T-helper 1 cell (primary cell): ENCODE measurements at places on chromosomes 2 and 18.

- no peak for DNase-seq
Observed at GRCh38 chr2:148218326-148219075, 197.6 kb downstream of the MBD5 start.

DNA sequence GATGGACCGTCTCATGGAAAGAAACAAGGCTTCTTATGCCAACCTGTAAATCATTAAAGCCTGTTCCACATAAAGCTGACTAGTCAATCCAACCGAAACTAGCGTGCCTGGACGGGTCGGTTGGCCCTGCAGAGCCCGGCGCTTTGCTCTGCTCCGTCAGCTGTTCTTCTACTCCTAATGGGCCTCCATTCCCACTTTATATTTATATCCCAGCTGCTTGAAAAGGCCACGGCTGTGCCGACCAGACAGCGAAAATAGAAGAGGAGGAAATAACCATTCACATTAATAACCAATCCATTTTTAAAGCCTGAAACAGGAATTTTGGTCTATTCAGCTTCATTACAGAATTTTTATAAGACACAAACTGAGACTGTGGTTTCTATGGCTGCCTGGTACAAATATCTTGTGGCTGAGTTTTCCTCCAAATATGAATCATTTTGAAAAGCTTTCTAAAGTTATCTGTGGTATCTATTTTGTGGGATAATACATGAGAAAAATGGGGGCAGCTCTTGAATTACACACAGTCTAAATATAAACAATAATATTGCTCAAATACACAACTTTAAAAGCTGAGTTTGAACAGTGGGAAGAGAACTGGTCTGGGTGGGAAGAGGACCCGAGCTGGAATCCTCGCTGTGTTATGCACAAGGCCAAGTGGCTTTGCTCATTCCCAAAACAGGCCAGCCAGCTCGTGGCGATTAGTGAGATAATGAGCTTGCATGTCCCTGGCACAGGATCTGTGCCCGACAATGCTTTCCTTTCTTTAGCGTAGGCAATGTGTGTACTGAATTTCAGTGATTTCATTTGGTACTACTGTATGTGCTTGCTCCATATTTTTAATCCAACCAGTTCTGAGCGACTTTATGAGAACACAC lies 10.5 kb upstream of the FAM124B start:
- no peak for DNase-seq

- DNase-seq: no peak
Observed at GRCh38 chr2:230947908-230948365, 22.9 kb upstream of the GPR55 start.

- DNase-seq: no peak
Observed at GRCh38 chr18:76487782-76488181, 7.3 kb downstream of the ZNF516 start.

DNA sequence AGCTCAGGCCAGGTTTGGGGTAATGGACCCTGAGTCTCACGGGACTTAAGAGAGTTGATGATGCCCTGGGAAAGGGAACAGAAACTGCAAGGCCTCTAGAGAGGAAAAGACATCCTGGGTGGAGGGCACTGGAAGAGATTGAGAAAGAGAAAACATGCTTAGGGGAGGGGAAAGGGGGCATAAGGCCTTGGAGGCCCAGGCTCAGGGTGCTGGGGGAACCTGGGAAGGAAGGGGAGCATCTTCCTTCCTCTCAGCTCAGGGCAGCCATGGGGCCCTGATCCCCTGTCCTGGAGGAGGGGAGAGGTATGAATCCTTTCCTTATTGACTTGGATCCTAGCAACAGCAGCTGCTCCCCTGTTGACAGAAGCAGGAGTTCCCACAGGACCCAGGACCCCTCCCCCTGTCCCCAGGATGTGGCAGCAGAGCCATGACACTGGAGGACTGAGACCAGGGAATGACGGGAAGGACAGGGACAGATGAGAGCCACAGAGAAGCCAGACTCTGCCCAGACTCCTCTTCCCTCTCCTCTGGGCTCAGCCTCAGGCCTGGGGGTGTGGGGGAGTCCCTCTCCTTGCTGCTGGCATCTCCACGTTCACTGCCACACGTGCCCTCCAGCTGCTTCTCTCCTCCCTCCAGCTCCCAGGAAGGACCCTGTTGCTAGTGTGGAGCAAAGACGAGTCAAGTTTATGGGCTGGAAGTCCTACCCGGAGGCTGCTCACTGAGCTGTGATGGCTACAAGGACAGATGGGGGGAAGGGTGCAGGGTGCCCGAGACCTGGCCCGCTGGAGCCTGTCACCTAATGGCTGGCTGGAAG lies 815 bp downstream of the GPBAR1 start:
- DNase-seq: no peak

DNA sequence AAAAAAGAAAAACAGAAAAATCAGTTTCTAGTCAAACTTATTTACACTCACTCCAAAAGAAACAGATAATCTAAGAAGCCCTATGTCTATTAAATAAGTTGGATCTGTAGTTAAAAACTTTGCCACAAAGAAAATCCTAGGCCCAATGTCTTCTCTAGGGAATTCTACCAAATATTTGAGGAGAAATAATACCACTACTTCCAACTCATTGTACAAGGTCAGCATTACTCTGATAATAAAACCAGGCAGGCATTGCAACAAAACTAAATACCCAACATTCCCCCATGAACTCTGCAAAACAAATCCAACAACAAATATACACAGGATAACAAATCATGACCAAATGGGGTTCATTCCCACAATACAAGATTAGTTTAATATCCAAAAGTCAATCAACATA lies 73.8 kb upstream of the ST8SIA5 start:
- no peak for DNase-seq

- DNase-seq: no peak
Observed at GRCh38 chr2:85259879-85260278, 67.9 kb downstream of the TGOLN2 start.

DNA sequence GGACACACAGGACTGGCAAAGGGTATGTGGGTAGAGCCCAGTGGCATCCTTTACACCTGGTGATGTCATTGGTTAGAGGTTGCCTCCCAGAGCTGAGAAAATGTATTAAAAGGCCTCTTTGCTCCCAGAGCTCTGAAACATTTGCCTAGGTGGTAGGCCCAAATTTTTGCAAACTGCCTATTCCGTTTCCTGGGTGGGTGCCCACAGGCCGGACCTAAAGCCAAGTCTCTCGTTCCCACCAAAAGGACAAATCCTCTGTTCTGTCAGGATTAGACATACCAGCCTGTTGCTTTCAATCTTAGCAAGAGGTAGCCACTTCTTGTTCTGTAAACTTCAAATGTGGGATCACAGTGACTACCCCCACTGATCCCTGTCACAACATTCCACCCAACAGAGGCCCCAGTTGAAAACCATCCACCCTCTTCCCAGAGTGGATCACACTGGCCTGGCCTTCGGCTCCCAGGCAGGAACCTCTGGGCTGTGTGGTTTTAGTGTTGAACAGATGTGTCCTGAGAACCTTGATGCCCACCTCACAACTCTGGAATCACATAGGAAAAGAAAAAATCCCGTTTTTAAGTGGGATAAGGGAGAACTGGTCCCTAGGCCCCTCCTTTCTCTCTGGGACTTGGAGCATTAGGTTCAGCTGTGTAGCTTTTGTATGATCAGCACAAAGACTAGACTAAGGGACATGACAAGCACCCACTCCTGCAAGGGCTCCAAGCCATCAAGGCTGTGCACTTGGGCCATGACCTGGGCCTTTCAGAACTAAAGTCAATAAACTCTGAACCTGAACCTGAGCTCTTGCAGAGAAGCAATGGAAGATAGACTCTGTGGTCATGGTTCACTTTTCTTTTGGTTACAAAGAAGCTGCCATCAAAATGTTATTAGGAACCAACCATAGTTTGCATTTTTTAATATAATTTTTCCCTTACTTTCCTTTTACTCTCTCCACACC lies 211.3 kb downstream of the CYP26B1 start:
- DNase-seq: no peak

- no peak for DNase-seq
Observed at GRCh38 chr2:172943539-172943938, 132.1 kb upstream of the MAP3K20 start.

- DNase-seq: no peak
Observed at GRCh38 chr2:173355132-173355865, 627 bp downstream of the CDCA7 start.

DNA sequence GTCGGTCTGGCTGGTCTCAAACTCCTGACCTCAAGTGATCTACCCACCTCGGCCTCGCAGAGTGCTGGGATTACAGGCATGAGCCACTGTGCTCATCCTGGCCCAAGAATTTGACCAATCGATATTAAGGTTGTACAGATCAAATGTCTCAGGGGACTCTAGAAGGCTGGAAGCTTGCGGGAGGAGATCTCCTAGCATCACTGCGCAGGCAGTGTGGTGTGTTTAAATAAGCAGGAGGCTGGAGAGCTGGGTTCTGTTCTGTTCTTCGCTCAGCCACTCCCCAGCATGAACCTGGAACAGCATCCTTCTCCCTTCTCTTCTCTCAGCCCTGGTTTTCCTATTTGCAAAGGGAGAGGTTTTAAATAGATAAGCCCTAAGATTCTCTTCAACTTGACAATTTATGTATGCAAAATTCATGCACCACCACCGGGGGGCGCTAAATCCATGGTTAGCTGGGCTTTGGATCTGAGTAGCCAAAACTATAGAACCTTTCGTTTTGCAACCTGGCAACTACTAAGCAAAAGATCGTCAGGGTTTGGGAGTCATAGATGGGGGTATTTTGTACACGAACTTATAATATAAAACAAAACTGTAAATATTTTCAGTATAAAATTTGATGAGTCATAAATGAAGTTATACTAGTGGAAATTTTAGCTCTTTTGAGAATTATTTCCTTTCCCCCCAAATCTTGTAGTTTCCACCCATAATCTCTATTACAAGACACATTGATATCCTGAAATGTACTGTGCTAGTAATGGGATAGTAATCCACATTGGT lies 60.6 kb downstream of the SLC16A14 start:
- peak; percentile 78 for DNase-seq

DNA sequence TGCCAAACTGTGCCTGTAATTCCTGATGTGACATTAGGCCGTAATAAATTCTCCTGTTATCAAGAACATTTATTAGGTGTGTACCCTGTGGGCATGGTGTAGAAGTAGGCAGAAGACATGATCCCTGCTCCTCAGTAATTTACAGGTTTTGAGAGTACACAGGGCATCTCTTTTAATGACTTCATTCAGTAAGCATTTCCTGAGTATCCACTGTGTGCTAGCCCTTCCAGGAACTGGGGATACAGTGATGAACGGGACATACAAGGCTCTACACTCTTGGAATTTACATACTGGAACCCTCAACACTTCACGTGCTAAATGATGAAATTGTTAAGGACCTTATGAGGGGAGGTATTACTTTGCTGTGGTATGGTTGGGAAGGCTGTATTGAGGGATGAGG lies 30.2 kb downstream of the DIS3L2 start:
- no peak for DNase-seq

GRCh38 chr2:241151934-241152660 lies 1.8 kb downstream of the PPP1R7 start:
- DNase-seq: no peak

DNA sequence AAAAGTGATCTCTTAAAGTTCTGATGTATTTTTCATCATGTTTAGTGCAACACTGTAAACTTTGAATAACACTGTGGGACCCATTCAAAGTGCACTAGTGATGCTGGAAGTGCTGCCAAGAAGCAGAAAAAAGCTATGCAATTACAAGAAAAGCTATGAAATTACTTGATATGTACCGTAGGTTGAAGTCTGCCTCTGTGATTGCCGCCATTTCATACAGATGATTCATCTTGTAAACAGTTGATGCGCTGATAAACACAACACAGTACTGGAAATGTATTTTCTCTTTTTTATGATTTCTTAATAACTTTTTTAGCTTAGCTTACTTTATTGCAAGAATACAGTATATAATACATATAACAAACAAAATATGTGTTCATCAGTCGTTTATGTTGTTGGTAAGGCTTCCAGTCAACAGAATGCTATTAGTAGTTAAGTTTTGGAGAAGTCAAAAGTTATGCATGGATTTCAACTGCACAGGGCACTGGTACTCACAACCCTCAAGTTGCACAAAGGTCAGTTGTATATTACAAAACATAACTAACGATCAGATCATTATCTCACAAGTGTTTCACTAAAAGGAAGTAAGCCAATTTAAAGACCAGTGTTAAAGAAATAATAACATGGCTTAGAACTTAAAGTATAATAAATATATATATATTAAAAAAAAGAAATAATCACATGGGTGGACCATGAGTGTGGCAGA lies 82.0 kb downstream of the SGPP2 start:
- no peak for DNase-seq

DNA sequence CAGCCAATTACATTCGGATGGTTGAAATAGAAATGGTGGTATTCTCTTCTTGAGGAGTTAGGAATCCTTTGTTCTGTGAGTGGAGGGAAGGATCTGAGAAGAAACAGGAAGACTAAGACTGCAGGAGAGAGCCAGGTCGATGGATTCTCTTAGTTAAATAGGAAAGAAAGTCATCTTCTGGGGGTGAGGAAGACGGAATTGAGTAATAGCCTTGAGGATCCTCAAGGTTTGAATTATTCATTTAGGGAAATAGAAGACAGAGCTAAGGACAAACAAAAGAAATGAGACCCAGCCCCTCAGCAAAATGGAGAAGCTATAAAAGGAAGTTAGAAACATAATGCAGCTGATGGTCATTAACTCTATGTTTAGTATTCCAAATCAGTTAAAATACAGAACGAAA lies 1.8 kb downstream of the LAPTM4A start:
- no peak for DNase-seq

- no peak for DNase-seq
Observed at GRCh38 chr2:235713189-235713588, 219.3 kb downstream of the AGAP1 start.

GRCh38 chr2:70356941-70357683 lies 55.2 kb upstream of the FAM136A start:
- DNase-seq: no peak

DNA sequence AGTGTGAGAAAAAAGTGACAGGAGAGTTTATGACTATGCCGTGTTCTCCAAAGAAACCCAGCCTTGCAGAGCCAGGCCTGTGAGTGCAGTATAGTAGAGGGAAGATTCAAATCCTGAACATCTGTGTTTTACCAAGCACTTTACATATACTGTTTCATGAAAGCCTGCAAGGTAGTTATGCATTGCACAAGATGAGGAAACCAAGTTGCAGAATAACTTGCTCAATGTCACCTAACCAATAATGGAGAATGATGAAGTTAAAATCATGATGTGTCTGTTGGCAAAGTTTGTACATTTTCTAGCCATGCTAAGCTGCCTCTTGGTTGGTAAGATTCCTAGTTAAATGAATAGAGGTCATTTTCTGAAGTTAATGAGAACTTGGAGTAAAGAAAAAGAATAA lies 29.3 kb downstream of the SYT4 start:
- no peak for DNase-seq

DNA sequence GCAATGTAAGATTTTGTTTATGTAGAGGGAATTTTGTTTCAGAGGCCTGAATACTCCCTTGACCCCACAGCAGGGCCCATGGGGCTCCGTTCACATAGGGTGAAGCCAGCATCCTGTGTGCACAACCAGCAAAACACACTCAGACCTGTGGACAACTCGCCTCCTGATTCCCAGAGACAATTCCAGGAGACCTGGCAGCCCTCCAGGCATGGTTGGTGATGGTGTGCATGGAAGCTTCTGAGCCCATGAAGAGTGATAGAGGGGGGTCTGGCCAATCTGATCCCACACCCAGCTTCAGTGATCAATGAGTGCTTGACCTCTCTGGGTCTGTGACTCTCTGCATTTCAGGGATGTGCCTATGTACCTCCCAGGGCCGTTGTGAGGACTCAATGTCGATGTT lies 91.0 kb upstream of the RAB6C start:
- no peak for DNase-seq
